Left lung (tissue), 14 donors: ENCODE measurements at places on chromosomes 1 and 21.

DNA sequence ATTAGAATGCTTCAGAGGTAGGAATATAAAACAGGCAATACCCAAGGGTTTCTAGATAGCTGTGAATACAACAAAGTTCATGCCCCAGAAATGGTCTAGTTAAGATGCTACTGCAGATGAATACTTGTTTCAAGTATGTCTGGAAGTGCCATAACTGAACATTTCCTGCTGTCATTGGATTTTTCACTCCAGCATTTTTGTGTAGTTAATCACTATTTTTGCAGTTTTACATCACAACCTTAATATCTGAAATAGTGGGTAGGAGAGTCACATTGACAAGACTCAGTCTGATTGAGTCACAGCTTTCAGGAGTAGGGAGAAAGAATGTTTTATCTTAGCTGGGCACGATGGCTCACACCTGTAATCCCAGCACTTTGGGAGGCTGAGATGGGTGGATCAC is 126.4 kb upstream of the C1orf21 start:
- no peaks in the 10 kb centered on the region for H3K36me3 ChIP-seq
- no peaks in the 10 kb centered on the region for H3K4me1 ChIP-seq
- no peak overlapping the region for H3K27ac ChIP-seq
- DNase-seq, result no peak

- peak overlapping the region; percentile 10 for H3K4me3 ChIP-seq
- H3K27me3 ChIP-seq, result peaks cover 18% of the 10 kb centered on the region
- no peak for DNase-seq
- H3K36me3 ChIP-seq, result no peaks in the 10 kb centered on the region
Measured at GRCh38 chr1:1205769-1206375, 520 bp downstream of the TNFRSF18 start.

- H3K4me1 ChIP-seq, result no peaks in the 10 kb centered on the region
- H3K4me3 ChIP-seq, result no peak overlapping the region
- H3K27ac ChIP-seq, result no peak overlapping the region
- no peak for DNase-seq
Measured at GRCh38 chr1:217342105-217342504, 288.8 kb downstream of the GPATCH2 start.

DNA sequence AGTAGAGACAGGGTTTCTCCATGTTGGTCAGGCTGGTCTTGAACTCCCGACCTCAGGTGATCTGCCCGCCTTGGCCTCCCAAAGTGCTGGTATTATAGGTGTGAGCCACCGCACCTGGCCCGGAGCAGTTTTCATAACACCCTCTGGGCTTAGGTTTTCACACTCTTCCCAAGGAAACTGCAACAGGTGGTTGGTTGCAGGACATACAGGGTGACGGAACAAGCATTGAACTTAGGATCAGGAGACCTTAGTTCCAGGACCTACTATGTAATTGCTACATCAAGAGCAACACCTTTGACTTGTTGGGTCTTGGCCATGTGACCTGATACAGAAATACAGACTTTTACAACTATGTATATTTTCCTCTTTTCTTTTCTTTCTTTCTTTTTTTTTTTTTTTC is 37.9 kb downstream of the MFSD2A start:
- no peak overlapping the region for H3K4me3 ChIP-seq
- DNase-seq, result no peak
- H3K27ac ChIP-seq, result no peak overlapping the region
- no peaks in the 10 kb centered on the region for H3K36me3 ChIP-seq
- no peaks in the 10 kb centered on the region for H3K4me1 ChIP-seq

GRCh38 chr21:28393279-28393678 is 599.4 kb downstream of the LTN1 start:
- H3K36me3 ChIP-seq, result no peaks in the 10 kb centered on the region
- H3K4me3 ChIP-seq, result no peak overlapping the region
- H3K4me1 ChIP-seq, result no peaks in the 10 kb centered on the region

DNA sequence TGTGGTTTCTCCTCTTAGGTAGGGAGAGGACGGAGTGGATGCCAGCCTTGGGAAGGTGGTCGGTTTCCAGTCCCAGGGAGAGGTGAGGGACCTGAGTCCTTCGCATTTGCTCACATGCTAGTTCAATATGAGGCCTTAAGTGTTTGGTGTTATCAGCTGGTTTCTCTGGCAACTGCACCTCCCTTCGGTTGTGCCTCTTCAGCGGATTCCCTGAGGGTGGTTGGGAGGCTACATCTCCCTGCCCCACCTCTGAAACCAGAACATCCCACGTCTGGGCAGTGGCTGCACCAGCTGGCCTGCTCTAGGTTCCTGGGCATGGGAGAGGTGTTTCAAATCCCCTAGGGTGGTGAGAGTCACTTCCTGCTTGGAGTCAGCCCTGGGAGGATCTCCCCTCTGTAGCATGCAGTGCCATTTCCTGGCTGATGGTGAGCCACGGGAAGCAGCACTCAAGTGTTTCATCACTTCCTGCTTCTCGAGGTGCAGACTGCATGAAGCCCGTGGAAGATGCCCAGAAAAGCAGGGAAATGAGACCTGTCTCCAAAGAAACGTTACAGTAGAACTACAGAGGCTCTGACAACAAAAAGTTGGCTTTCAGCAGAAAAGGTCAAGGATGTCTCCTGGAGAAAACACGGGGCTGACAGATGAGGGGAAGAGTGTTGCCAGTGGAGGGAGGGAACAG is 4.5 kb downstream of the TMEM125 start:
- peaks cover 10% of the 10 kb centered on the region for H3K36me3 ChIP-seq
- H3K4me3 ChIP-seq, result no peak overlapping the region
- no peak overlapping the region for H3K27ac ChIP-seq
- H3K27me3 ChIP-seq, result no peaks in the 10 kb centered on the region
- H3K4me1 ChIP-seq, result peaks cover 23% of the 10 kb centered on the region

DNA sequence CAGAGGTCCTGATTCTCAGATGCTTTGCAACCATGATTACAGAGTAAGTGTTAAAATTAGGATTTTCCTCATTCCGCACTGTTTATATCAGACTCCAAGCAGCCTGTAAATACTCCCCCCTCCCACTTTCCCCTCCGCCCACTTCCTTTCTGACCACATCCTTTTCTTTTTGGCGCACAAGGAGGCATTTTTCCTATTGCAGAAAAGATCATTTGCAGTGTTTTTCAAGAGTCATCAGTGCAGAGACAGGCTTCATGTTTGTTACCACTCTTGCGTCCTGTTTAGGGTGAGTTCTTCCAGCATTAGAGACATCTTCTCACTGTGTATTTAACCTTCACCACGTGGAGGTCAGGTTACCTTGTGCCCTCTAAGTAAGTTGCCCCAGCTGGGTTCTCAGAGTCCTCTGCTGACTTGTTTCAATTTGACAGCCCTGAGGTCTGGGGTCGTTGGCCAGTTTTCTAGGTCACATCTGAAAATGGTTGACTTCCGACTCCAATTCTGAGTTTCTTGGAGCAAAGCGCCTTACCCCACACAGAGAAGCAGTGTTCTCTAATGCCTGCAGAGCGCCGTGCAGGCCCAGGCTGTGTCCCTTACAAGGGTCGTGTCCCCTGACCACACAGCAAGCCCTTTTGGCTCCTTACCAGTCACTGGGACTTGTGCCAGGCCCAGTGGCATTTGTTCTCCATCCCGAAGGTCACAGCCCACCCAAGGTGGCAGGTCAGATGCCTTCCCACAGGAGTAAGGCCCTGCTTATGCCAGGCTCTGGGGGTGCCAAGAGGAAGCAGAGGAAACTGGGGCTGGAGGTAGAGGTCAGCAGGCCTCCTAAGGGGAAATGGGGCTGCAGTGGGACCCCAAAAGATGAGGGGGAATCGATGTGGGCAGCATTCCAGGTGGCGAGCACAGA is 85.6 kb downstream of the FAM78B start:
- no peak overlapping the region for H3K27ac ChIP-seq
- no peaks in the 10 kb centered on the region for H3K4me1 ChIP-seq
- H3K27me3 ChIP-seq, result no peaks in the 10 kb centered on the region
- H3K36me3 ChIP-seq, result no peaks in the 10 kb centered on the region

DNA sequence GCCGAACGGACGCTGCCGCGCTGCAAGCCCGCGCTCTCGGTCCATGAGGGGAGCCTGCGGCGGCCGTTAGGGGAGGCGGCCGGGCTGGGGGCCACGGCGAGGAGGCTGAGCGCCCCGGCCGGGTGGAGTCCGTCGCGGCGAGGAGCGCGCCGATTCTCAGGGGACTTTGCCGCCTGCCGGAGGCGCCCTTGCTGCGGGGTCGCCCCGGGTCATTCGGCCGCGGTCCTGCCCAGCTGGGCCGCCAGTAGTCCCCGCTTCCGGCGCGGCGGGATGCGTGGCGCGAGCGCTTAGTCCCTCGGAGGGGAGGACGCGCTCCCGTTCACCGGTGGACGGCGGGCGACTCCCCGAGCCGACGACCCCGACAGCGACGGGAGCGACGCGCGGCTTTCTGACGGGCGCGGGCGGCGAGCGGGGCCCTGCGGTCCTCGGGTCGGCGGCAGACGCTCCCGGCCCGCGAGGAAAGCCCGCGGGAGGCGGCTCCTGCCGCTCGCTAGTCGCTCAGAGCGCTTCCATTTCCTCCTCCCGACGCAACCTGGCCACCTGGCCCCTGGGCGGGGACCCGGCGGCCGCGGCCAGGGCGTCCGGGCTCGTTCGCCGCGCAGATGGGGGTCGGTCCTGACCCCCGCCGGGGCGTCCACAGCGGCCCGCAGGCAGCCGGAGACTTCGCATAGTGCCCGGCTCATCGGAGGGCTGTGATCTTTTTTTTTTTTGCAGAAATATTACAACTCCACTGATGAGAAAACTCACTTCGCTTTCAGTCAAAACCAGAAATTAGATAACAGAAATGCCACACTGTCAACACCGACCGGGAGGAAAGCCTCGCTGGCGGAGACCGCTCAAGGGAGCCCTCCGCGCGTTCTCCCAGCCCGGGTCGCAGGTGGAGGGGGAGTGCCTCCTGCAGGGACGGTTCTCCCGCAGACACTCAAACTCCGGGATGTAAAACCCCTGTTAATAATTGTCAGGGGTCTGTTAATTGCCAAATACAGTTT is 641 bp upstream of the ZBTB21 start:
- no peaks in the 10 kb centered on the region for H3K36me3 ChIP-seq
- H3K27ac ChIP-seq, result peak overlapping the region; percentile 96
- H3K4me3 ChIP-seq, result peak overlapping the region; percentile 84
- H3K4me1 ChIP-seq, result peaks cover 3% of the 10 kb centered on the region
- DNase-seq, result no peak
